Activated T-helper 1 cell treated with anti-CD3 and anti-CD28 coated beads, Interleukin-2, amount 50 U/mL, for 16 hours (primary cell): ENCODE measurements at places on chromosomes 1 and 21.

DNA sequence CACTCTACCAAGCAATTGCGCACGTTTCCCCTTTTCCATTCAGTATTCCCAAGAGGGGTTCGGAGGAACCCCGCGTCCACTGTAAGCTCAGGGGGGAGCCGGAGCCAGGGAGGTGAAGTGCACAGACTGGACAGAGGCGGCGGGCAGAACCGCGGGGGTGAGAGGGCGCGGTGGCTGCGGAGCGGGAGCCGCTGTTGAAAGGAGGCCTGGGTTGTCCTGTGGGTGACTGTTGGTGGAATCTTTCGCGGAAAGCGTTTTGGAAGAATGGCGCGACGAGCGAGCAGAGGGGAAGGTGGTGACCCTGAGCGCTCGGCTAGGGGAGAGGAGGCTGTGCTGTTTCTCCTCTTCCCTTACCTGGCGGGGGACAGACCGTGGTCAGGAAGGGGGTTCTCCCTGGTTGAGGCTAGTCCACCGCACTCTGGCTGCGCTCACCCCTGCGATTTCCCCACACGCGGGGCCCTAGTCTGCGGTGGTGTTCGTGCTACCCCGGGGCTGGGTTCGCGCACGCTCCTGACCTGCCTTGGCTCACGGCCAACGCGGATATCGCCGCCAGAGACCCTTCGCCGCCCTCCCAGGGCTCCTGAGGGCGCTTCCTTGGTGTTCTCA is 92.8 kb downstream of the PRKAB2 start:
- DNase-seq, result no peak

- no peak for DNase-seq
Observed at GRCh38 chr1:215285013-215285800, 202.7 kb downstream of the KCNK2 start.

- no peak for DNase-seq
Observed at GRCh38 chr1:10873189-10873588, 76.7 kb upstream of the CASZ1 start.

DNA sequence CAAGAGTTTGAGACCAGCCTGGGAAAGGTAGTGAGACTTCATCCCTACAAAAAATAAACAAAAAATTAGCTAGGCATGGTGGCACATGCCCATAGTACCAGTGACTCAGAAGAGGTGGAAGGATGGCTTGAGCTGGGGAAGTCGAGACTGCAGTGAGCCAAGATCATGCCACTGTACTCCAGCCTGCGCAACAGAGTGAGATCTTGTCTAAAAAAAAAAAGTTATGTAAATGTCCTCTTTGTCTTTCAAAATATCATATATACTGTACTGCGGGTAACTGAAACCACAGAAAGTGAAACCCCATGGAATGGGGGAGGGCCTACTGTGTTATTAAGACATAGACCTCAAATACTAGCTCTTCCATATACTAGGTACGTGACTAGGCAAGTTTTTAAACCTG is 20.8 kb downstream of the ACADM start:
- DNase-seq, result no peak

DNA sequence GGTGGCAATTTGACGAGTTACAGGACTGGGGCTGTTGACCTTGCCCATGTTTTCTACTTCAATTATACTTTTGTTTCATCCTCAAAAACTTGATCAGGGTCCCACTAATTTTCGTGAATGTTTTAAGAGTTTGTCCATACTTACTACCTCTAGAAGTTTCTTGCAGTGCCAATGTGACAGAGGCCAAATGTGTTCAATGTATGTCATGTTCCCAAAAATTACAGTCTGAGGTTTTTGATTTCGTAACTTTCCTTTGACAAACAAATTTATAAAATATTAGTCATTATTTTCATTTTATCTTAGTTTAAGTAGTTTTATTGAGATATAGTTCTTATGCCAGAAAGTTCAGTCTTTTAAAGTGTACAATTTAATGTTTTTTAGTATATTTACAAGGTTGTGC is 15.3 kb downstream of the VPS13D start:
- DNase-seq, result no peak

- DNase-seq, result no peak
Observed at GRCh38 chr1:2968471-2968881, 52.8 kb upstream of the ACTRT2 start.

- no peak for DNase-seq
Observed at GRCh38 chr1:60973668-60974067, 108.7 kb upstream of the NFIA start.

- no peak for DNase-seq
Observed at GRCh38 chr21:41932191-41932575, 21.6 kb downstream of the C2CD2 start.

- no peak for DNase-seq
Observed at GRCh38 chr1:68202239-68202832, 30.0 kb downstream of the WLS start.
